LoVo (cell line): ENCODE measurements at places on chromosomes 11 and 22.

- no peak for DNase-seq
These were observed 575.9 kb upstream of the CCDC90B start for GRCh38 chr11:83862033-83862432.

- no peak for DNase-seq
These were observed 573.9 kb upstream of the CADM1 start for GRCh38 chr11:116078101-116078591.

GRCh38 chr11:134485316-134485715, 73.3 kb upstream of the B3GAT1 start:
- DNase-seq, result no peak

DNA sequence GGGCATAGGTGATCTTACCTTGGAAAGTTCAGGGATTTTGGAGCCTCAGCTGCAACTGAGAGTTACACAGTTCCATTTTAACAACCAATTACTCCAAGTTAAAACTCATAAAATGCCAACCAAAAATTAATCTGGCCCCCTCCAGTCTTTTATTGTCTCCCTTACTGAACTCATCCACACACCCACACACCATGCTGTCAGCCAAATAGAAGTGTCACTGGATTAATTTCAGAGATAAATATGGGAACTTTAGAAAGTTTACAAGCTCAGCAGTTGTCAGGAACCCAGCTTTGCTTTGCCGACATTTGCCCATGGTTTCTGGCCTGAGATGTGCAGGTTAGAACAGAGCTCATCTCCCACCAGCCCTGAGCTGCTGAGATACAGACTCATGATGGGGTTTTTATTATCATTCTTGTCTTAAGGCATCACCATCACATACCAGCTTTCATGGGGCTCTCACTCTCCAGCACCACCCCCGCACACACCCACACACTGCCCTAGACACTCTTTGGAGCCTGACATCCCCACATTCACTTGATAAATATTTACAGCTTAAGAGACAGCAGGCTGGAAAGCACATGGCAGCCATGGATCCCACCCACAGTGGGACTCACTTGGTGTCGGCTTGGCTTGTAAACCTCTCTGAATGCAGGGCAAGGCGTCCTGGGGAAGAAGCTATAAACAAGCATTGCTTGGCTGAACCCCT, 23.7 kb upstream of the CTR9 start:
- DNase-seq, result peak; percentile 16

- no peak for DNase-seq
These were observed 58.7 kb upstream of the SLN start for GRCh38 chr11:107770551-107770951.

- no peak for DNase-seq
These were observed 26.1 kb upstream of the CARD16 start for GRCh38 chr11:105071089-105071732.

DNA sequence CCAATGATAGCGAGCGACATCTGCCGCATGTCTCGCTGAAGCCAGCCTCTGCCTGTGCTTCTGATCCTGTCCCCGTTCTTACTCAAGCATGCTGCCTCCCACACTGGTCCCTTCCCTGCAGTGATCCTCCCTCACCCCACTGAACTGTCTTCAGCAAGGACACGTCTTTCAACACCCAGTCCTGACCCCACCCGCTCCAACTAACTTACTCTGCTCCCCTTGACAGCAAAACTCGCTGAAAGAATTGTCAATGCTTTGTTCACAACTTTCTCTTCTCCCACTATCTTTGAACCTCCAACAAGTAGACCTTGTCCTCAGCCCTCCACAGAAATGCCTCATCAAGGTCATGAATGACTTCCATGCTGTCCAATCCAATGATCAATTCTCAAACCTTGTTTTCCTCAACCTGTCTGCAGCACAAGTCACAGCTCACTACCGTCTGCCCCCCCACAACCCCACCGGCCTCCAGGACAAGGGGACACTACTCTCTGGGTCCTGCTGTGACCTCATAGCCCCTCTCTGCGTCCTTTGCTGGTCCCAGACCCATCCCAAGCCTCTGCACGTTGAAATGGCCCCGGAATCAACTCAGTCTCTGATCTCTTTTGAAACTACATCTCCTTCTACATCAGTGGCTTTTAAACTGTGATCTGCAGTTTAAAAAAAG, 108.0 kb downstream of the MICAL3 start:
- no peak for DNase-seq

- DNase-seq, result peak; percentile 38
These were observed 33.5 kb upstream of the CAT start for GRCh38 chr11:34405079-34405858.

- no peak for DNase-seq
These were observed 85.2 kb downstream of the APOL5 start for GRCh38 chr22:35802885-35803284.

DNA sequence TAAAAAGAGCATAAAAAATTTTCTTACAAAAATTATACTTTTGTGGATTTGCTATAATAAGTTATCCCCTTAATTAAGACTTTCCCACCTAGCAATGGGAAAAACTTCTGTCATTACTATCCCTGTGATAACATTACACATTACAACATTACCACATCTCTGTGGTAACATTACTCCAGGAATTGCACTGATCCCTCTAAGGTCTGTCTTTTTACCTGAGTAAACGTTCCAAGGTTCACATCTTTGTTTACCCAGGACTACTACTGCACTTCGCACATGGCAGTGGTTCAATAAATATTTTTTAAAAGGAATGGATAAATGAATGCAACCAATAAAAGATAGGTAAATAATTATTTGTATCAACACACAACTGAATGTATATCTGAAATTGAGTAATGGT, 92.4 kb upstream of the NOX4 start:
- DNase-seq, result no peak

DNA sequence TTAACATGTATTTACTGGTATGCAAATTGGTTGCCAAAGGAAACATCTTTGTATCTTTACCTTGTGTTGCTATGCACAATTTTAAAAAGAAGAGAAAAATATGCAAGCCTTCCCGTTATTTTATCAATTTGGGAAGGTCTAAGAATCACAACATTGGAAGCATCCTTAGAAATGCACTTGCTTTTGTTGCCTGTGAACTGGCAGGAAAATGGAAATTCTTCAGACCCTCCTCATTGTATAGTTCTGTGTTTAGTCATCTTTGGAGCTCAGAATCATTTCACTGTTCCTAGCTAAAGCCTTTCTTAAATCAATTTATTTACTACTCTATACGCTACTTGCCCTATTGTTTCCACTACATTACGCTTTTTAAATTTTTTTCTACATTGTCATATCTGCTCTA, 574.5 kb downstream of the DLG2 start:
- no peak for DNase-seq

DNA sequence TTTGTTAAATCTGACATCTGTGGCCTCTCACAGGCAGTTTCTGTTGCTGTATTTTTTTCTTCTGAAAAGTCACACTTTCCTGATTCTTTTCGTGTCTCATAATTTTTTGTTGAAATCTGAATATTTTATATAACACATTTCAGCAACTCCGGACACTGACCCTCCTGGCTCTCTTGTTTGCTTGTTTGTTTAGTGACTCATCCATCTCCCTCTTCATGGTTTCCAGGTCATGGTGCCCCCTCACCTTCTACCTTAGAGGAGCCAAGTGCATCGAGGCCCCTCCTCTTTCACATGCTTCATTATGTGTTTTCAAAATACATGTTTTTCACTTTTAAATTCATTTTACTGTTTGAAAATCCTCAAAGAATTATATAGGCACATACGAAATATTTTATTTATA, 562.4 kb downstream of the OPCML start:
- no peak for DNase-seq

DNA sequence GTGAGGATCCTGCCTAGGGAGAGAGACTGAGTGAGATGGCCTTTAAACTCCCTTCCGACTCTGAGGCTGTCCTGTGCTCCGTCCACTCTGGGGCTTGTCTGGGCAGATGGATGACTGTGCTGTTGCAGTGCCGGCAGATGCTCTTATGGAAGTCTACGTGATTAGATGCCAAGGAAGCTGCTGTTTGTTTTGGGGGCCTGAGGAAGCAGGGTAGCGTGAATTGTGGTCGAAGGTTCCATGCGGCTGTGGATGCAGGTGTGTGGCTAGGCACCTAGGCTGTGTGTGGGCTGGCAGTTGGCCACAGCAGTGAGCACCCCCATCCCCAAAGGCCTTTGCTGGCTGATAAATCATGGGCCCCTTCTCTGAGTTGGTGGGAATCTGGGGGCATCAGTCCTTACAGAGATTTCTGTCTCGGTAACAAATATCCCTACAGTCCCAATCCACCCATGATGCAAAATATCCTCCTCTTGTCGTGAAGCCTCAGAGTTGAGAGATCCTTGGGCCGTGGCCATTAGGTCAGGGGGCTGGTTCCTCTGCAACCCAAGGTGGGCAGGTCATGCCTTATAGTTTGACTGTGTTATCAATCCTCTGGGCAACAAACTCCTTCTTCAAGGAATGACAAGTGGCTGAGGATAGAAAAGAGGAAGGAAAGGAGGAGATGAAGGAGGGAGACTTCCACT, 31.2 kb downstream of the AMPD3 start:
- no peak for DNase-seq
